Progenitor cell of endocrine pancreas (in vitro differentiated cells): ENCODE measurements at places on chromosomes 2 and 18.

GRCh38 chr2:71856773-71857525, 290.7 kb downstream of the CYP26B1 start:
- no peak for DNase-seq

GRCh38 chr2:185618625-185619024, 120.0 kb upstream of the FSIP2 start:
- DNase-seq = no peak

DNA sequence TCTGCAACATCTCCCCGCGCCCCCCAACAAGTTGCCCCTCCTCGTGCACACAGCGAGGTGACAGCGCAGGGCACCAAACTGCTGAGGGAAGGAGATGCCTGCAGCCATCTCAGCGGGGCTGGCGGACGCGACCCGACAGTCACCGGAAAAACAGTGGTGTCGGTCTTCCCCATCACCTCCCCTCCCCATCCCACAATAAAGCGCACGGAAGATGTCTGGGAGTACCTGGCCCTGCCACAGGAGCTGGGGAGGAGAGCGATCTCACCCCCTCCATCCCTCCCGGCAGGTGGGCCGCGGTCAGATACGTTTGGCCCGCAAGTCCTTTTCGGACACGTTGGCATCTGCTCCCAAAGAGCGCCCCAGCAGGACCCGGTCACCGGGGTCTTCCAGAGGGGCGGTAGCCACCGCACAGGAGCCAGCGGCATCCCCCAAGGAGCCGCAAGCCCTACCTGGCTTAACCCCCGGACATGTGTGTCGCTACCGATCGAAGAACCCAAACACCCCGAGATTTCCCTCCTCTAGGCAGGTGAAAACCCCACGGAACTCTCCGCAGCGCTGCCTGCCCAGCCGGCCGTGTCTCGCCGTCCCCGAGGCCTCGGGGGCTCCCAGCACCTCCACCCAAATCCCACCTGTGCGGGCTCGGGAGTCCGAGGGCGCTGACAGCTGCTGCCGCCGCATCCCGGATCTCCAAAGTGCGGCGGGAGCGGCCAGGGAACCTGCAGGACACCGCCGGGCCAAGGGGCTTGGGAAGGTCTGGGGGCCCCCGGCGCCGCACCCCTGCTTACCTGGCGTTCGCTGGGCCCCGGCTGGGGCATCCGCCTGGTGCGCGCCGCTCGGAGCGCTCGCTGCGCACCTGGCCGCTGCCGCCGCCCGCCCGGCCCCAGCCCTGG, 657 bp downstream of the ATP8B1 start:
- no peak for DNase-seq

DNA sequence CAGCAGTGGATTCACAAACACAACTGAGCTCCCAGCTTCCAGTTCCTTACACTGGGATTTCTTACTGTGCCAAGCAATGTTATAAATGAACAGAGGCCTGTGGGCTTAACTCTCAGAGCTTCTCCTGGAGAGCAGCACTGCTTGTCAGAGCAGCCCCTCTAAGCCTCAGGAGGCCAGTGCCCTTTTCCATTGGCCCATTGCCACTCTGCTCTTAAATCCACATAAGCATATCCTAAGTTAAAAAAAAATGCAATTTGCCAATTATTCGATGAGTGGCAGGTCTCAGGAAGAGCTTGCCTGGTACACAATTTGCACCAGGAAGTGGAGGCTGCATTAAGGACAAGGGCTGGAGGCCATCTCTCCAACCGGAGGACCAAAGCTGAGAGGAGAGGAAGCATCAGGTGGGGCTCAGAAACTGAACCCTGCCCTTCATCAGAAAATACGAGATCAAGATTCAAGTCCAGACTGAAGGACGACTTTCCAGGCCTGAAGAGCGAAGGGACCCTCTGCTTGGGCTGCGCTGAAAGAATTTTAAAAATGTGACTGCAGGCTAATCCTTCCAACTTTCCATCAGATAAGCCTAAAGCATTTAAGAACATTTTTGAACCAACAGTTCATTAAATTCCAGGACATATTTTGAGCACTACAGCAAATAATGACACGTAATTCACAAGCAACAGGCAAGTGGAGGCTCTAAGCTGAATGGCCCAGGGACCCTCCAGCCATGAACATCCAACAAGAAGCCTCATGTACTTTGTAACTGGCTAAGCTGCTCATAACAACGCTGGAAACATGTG, 28.4 kb upstream of the PXDN start:
- DNase-seq = no peak

- no peak for DNase-seq
These were observed 52.2 kb downstream of the SMAD7 start for GRCh38 chr18:48898521-48898920.

DNA sequence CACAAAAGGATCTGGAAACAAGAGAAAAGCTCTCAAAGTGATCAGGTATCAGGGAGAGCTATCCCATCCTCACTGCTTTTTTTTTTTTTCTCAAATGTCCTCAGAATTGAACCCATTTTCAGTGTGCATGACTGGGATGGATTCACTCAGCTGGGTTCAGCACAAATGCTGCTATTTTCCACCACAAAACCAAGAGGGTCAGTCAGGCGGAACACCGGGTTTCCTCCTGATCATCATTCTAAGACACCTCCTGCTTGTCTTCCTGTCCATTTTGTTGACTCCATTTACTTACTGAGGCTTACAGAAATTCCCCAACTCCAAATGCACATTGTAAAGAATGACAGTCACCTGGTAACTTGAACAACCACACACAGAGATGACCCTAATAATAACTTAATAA, 39.9 kb downstream of the CYRIA start:
- no peak for DNase-seq

DNA sequence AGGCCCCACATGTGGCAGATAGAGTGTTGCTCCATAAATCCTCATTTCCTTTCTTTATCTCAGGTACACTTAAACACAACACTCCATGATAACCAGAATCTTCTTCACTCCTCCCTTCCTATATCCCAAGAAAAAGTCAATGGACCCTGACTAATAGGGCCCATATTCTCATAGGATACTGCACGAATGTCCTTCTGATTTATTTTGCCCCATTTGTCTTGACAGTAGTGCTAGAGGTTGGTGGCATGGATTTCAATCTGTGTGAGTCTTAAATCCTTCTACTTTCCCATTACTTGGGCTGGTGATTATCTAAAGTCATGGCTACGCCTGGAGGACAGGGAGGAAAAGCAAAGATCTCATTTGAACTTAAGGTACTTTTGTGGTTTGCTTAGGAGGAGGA, 156.0 kb downstream of the ACOXL start:
- no peak for DNase-seq

DNA sequence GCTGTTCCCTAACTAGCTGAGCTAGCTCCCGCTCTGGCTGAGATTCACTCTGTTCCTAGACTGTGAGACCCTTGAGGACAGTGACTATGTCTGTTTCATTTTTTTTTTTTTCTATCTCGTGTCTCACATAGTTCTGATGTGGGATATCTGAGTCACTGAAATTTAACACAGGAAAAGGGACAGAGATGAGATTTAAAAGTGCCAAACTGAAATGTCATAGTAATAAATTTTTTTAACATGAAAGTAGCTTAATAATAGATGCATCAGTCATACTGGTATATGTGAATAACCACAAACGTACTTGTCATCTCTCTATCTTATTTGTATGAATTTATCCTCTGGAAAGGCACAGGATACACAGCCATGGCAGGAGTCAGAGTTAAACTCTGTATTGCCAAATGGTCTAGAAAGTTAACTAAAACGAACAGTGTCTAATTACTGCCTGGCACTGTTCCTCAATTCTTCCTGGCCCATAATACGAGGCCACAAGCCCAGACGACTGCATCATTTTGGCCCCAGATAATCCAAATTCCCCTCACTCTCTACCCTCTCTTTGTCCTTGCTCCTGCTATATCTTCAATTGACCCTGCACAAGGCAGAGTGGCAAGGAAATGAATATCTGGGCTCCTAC, 87.5 kb downstream of the SATB2 start:
- DNase-seq = no peak

DNA sequence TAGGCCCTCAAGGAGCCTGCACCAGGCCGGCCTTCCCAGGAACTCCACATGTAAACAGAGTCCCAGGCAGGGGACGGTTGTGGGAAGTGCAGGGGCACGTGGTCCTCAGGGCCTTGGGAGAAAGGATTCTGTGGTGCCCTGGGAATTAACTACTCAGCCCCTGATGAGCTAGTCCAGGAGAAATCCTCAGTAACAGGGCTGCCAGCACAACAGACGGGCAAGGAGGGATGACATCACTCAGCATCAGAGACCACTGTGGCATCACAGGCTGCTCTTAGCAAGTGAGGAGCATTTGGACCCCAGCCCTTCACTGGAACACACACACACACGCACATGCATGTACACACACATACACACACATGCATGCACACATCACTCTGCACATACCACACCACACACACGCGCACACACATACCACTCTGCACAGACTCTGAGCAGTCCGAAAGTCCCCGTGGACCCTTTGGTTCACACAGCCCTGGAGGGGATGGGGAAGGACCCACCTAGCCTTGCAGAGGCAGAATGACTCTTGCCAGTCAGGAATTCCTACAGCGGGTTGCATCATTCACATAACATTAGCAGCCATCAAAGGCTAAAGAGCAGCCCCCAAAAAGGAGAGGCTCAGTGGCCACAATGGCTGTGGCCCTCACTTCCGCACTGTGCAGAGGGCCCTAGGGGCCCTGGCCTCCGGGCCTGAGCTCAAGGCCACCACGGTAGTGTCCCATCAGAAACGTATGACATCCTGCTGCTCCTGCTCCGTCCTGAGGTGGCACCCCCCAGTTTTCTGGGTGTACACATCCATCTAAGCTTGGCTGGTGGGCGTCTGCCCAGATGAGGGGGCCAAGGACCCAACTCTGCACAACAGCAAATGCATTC, 1.9 kb upstream of the NMUR1 start:
- no peak for DNase-seq

- DNase-seq = no peak
These were observed 5.3 kb downstream of the TPO start for GRCh38 chr2:1418566-1418965.

DNA sequence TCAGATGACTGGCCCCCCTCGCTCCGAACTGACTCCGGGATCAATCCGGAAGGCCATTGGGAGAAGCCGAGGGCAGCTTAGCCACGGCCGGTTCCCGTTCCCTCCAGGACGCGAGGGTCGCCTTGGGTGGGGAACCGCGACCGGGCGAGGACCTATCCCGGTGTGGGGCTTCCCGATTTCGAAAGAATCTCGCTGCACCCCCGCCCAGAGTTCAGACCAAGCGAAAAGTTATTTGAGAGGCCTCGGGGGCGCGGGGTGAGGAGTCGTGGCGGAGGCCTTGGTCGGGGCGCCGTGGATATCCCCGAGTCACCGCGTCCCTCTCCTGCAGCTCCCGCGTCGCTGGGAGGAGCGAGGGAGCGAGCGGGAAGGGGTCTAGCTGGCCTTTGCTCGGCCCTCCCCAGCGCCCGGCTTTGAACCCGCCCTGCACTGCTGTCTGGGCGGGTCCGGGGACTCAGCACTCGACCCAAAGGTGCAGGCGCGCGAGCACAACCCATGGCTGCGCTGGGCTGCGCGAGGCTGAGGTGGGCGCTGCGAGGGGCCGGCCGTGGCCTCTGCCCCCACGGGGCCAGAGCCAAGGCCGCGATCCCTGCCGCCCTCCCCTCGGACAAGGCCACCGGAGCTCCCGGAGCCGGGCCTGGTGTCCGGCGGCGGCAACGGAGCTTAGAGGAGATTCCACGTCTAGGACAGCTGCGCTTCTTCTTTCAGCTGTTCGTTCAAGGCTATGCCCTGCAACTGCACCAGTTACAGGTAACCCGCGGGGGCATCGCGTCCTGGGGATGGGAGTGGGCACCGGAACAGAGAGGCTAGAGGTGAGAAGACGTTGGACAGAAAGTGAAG, at the start of gene CYP27A1:
TSS of gene CYP27A1 (plus strand) at position 457 of the 837 bp plus-strand sequence. CDS start at position 493, 36 bp downstream.
- DNase-seq = peak; percentile 25

DNA sequence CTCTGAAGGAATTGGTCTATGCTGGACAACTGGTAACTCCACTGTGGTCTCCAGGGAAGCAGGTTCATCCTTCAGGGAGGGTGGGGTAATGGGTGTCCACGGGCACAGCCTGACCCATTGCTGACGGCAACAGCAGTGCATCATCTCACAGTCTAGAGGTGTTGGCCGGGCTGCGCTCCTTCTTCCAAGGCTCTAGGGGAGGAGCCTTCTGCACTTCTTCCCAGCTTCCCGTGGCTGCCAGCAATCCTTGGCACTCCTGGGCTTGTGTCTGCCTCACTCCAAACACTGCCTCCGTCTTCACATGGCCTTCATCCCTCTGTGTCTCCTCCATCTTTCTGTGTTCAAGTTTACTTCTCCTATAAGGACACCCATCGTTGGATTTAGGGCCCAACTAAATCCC, 166.2 kb downstream of the CTIF start:
- no peak for DNase-seq

GRCh38 chr2:216888887-216889622, 29.2 kb upstream of the TNP1 start:
- DNase-seq = no peak

- no peak for DNase-seq
These were observed 201.7 kb downstream of the TNS1 start for GRCh38 chr2:217801115-217801531.

GRCh38 chr2:166373105-166373504, 2.6 kb downstream of the SCN9A start:
- DNase-seq = no peak

GRCh38 chr2:172047566-172048507, 37.5 kb upstream of the DLX1 start:
- no peak for DNase-seq

GRCh38 chr2:1132328-1132969, 181.8 kb downstream of the SNTG2 start:
- no peak for DNase-seq

- DNase-seq = no peak
These were observed 15.0 kb downstream of the KCNJ13 start for GRCh38 chr2:232761301-232761907.

DNA sequence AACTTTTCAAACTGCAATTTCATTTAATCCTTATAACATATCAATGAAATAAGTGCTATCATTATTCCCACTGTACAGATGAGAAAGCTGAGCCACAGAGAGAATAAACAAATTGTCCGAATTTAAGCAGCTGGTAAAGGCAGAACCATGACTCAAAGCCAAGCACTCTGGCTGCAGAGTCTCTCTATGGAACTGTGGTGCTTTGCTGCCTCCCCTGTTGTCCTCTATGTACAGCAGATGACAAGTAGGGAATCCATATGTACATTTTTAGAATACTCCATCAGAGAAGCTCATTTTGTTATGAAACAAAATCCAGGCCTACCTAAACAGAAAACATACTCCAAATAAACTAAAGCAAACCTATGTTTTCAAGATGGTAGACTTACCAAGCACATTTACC, 45.1 kb downstream of the FARSB start:
- DNase-seq = no peak

DNA sequence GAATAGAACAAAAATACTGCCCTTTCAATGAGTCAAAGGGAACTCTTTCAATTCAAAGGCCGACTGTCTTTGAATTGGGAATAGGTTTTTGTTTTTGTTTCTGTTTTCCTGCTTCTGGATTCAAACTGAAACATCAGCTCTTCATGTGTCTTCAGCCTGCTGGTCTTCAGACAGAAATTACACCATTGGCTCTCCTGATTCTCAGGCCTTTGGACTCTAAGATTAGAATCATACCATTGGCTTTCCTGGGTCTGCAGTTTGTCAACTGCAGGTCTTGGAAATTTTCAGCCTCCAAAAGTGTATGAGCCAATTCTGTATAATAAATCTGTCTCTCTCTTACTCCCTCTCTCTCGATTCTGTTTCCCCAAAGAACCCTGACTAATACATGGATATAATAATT, 31.1 kb downstream of the CTLA4 start:
- DNase-seq = no peak
